NCI-H446 treated with DMSO at 0.1 percent for 48 hours (cell line): ENCODE measurements at places on chromosomes 6 and 20.

- no peak for DNase-seq
Observed at GRCh38 chr6:138482816-138483215, 16.5 kb downstream of the NHSL1 start.

DNA sequence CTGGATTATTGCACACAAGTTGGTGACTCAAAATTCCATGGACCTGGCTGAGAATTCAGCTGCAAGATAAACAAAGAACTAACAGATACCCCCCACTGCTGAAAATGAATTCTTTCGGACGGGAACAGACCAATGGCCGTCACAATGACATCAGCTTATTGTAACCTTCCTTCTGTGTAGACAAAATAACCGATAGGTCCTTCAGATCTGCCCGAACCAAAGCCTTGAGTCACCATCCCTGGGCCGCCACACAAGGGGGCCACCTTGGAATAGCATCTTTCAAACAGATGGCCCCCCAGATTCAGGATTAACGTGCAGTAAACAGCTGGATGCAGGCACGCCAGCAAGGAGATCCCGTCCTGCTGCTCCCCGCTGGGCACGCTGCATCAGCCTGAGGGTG, 214.0 kb upstream of the EXOC2 start:
- no peak for DNase-seq

DNA sequence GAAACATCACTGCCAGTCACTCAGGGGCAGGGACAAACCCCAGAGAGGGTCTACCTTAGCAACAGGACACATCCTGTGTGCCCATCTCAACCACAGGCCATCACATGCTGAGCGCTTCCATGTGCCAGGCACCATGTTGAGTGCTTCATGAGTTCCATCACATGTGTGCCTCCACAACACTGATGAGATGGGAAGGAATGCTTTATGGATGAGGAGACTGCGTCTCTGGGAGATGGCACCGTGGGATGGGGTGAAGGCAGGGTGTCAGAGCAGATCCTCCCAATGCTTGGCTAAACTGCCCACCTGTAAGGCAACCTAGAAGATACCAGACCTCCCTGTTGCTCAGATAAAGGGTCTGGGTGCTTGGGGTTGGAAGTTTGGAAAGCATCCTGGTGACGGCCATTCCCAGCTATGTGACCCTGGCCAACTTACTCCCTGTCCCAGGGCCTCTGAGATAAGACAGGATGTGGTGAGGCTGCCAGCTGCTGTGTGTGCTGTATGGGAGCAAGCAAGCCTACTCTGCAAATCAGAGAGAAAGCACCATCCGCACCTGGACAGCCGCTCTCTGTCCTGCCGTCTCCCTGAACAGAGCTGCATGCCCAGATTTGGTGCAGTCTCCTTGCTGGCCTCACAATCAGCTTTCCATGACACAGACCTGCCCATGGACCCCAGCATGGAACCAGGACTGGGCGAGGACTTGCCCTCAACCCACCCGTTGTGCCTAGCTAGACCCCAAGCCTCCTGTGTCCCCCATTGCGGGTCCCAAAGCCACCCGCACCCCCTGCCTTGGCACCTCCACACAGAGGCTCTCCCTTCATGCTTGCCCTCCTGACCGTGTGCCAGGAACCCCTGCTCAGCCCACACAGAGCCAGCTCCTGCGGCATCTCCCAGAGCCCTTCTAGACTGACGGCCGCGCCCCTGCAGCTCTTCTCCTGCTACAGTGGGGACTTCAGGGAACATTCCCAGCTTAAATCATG, 143.7 kb downstream of the SYNDIG1 start:
- no peak for DNase-seq

DNA sequence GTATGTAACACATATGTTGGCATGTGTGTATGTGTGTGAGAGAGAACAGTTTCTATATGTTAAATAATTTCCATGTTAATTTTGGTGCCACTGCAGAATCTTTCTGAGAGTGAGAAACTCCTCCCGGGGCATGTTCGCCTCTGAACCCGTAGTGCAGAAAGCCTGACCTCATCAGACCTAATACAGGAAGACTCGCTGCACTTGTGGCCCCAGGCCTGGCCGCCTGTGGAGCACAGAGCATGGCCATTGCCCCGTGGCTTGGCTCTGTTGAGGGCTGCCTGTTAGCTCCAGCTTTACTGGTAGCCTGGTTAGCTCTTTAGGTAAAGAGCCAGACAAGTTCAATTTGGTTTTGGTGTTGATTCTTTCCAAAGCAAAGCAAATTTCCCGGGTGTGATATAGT, 25.5 kb downstream of the FARS2 start:
- no peak for DNase-seq

GRCh38 chr6:41097467-41098090, 24.8 kb downstream of the NFYA start:
- DNase-seq, result no peak

- no peak for DNase-seq
Observed at GRCh38 chr20:23050076-23050838, 785 bp upstream of the THBD start.
